ENCODE measurements at places on chromosomes 13 and 19. TPM values are rescaled to one million over a fixed set of nuclear protein-coding genes. Genes with fewer than 3 reads are reported as not detected.

DNA sequence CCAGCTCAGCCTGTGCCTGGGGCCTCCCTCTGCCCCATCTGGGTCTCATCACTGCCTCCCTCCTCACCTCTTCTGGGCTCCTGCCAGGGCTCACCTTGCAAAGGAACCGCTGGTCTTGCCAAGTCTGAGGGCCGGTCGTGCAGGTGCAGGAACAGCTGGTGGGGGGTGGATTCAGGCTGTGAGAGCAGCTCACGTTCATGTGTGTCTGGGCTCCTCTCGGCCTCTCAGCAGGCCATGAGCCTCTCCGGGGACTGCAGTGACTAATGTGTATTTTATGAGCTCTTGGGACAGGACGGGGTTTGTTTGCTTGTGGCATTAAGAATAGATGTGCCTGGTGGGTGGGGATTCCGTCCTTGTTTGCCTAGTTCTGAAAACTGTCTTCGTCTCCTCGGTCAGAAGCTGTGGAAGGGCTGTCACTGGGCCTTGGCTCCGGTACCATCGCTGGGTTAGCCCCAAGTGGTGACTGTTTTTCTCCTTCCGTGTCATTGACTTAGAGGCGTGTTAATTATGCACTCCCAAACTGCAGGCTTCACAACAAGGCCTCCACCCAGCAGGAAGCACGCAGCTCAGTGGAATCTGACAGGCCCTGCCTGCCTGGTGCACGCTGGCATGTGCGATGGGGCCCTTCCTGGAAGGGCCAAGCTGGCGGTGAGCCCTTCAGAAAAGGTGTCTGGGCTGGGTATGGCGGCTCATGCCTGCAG, 77.6 kb downstream of the KDM4B start:
- DNase-seq = no peak

GRCh38 chr19:16343156-16343555, 18.5 kb downstream of the KLF2 start:
- DNase-seq = no peak

DNA sequence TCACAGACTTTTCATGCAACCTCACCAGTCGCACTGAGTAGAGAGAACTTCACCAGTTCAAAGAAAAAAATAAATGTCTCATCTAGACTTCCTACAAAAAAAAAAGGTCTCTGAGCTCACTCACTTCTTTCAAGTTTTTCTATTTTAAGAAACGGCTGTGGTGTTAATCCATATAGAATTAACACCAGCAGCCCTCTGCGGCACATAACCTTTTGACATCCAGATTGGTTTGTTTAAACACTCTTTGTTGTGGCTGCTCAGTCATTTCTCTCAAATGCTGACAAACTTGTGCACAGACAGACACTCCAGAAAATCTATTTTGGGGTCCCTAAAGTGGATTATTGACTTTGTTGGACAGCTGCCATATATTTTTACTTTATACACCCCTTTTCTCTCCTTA, 874.9 kb downstream of the EFNB2 start:
- DNase-seq = no peak

- DNase-seq = no peak
Observed at GRCh38 chr19:40320558-40320935, 27.6 kb downstream of the C19orf47 start.

DNA sequence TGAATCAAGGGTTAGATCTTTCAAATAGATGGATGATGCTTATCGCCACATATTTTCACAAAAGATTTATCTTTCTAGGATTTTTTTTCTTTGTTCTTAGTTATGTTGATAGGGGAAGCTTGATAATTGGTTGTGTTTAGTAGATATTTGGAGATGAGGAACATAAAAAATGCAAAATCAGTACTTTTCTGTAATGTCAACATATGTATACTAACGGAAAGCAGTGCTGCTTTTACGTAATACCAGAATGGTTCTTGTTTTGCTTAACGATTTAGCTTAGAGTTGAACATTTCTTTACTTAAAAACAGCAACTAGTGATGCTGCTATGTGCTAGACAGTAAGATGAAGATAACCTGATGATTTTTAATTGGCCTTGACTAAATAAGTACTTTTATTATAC, 3.0 kb downstream of the ZMYM2 start:
- no peak for DNase-seq

- DNase-seq = no peak
Observed at GRCh38 chr19:3698974-3699740, 1.1 kb downstream of the PIP5K1C start.

GRCh38 chr13:53499576-53500133, 471.0 kb downstream of the OLFM4 start:
- no peak for DNase-seq

- no peak for DNase-seq
Observed at GRCh38 chr19:55091955-55092354, 16.3 kb downstream of the EPS8L1 start.

DNA sequence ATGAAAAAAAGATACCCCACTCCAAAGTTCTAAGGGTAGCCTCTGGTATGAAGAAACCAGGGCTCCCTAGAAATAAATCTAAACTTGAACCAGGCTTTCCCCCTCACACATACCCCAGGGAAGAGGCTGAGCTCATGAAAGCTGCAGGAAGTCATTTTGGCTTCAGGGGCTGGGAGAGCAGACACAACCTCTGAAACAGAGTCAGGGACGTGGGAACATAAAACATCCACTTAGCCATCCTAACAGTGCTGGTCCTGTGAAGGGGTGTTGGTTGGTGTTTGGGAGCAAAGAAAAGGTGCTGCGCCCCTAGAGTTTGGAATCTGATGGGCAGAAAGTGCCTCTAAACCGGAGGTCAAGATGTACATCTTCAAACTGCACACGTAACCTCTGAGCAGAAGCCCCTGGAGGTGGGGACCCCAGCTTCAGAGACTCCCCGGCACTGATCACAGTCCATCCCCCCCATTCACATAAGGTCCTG, 15.8 kb downstream of the RAB3D start:
- DNase-seq = no peak

- DNase-seq = no peak
Observed at GRCh38 chr13:102003848-102004570, 397.8 kb downstream of the FGF14 start.

GRCh38 chr13:35292329-35292728, 184.2 kb downstream of the MAB21L1 start:
- no peak for DNase-seq

DNA sequence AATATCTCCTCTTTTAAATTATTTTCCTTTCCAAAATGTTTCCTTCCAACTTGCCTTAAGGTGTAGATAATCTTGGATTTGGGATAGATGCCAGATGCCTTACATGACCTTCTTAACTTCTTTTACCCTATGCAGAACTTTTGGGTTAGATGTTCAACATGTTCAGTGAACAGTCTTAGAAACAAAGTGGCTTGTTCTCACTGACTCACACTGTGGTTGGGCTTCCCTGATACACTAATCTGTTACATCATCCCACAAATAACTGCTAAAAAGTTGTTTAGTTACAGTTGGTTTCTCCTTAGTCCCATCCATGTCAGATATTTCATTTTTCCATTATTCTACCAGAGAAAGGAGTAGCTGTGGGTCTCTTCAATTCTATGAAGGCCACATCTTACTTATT, 2638.2 kb downstream of the PCDH9 start:
- DNase-seq = peak; percentile 6

- DNase-seq = peak; percentile 1
Observed at GRCh38 chr13:90867336-90867683, 480.2 kb upstream of the MIR17HG start.

- no peak for DNase-seq
Observed at GRCh38 chr19:35045667-35046300, 4.3 kb downstream of the HPN start.

NCCRP1 gene
- 0.04 TPM for polyA plus RNA-seq

PRR19 gene
- 0.93 TPM for polyA plus RNA-seq

TSKS gene
- polyA plus RNA-seq = 0.11 TPM

TMEM59L gene
- polyA plus RNA-seq = 0.69 TPM

HNRNPUL1 gene
- 37.9 TPM for polyA plus RNA-seq
